Activated B cell treated with CpG ODN at 0.5 μM for 24 hours (primary cell): ENCODE measurements at places on chromosomes 5 and 9.

GRCh38 chr5:178418471-178419010 lies 171.7 kb downstream of the COL23A1 start:
- H3K27me3 ChIP-seq = peaks cover 8% of the 10 kb centered on the region
- H3K4me3 ChIP-seq = no peak overlapping the region
- H3K4me1 ChIP-seq = no peaks in the 10 kb centered on the region
- H3K27ac ChIP-seq = no peak overlapping the region
- no peaks in the 10 kb centered on the region for H3K36me3 ChIP-seq

- DNase-seq = no peak
- H3K4me1 ChIP-seq = peaks cover 32% of the 10 kb centered on the region
- peaks cover 38% of the 10 kb centered on the region for H3K36me3 ChIP-seq
- no peak overlapping the region for H3K27ac ChIP-seq
- H3K27me3 ChIP-seq = no peaks in the 10 kb centered on the region
- H3K4me3 ChIP-seq = no peak overlapping the region
Measured at GRCh38 chr5:87282269-87282668, 14.6 kb downstream of the RASA1 start.

- H3K27me3 ChIP-seq = peaks cover 2% of the 10 kb centered on the region
- H3K27ac ChIP-seq = no peak overlapping the region
- no peak for DNase-seq
- H3K36me3 ChIP-seq = no peaks in the 10 kb centered on the region
- no peaks in the 10 kb centered on the region for H3K4me1 ChIP-seq
- H3K4me3 ChIP-seq = no peak overlapping the region
Measured at GRCh38 chr9:116124472-116125040, 29.0 kb upstream of the PAPPA start.

DNA sequence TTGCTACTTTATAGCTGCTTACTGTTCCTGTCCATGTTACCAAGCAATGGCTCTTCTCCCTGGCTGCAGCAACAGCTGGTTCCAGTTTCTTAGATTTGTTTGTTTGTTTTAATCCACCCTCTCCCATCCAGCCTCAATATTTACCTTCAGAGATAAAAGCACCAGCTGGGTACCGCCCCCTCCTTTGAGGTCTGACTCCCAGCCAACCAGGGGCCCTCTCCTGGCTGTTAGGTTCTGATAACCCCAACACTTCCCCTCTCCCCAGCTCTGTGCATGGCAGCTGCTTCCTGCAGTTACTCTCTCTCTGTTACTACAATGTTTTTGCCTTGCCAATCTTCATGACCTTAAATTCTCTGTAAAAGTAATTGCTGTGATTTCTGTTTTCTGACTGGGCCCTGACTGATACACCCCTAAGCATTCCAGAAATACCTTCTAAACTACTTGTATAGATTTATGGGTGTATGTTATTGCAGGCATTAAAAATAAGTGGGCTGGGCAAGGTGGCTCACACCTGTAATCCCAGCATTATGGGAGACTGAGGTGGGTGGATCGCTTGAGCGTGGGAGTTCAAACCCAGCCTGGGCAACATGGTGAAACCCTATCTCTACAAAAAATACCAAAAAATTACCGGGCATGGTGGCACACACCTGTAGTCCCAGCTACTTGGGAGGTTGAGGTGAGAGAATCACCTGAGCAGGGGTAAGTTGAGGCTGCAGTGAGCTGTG lies 2.6 kb upstream of the GCNT1 start:
- H3K27me3 ChIP-seq = no peaks in the 10 kb centered on the region
- no peaks in the 10 kb centered on the region for H3K36me3 ChIP-seq
- H3K27ac ChIP-seq = peak overlapping the region; percentile 6
- peaks cover 35% of the 10 kb centered on the region for H3K4me1 ChIP-seq
- DNase-seq = no peak

GRCh38 chr5:131628990-131629389 lies 6.0 kb downstream of the RAPGEF6 start:
- H3K27ac ChIP-seq = peak overlapping the region; percentile 15
- peaks cover 21% of the 10 kb centered on the region for H3K36me3 ChIP-seq
- no peak overlapping the region for H3K4me3 ChIP-seq
- no peaks in the 10 kb centered on the region for H3K27me3 ChIP-seq

GRCh38 chr9:35398651-35399335 lies 91.1 kb upstream of the RUSC2 start:
- no peaks in the 10 kb centered on the region for H3K36me3 ChIP-seq
- no peak overlapping the region for H3K4me3 ChIP-seq
- H3K4me1 ChIP-seq = no peaks in the 10 kb centered on the region
- no peak overlapping the region for H3K27ac ChIP-seq

DNA sequence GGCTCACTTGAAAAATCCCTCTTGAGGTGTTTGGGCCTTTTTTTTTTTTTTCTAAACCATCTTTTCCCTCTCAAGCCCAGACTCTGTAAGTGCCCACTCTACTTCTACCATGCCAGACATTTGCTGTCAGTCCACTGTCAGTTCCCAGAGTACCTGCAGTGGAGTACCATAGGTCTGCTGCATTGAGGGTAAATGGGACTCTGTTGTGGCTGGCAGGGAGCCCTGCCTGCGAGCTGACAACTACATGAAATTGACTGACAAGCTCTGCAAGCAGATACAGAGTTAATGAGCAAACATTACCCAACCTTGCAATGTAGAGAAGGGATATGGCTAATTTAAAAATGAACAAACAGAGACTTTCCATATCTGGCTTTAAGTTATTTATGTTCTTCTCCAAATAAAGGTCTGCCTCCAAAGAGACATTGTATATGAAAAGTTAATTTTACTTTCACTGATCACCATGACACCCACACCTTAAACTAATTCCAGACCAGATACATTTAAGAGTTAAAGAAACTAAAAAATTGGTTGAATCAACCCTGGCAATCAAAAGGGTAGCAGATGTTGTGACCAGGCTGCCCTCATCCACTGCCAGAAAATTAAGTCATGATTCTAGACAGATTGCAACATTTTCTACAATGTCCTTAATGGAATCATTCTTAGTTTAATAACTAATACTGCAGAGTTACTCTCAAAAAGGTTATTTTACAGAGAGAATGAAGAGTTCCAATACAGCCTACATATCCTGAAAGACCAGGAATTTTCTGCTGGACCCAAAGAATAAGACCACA lies 100.4 kb upstream of the PAM start:
- no peak overlapping the region for H3K27ac ChIP-seq
- no peak overlapping the region for H3K4me3 ChIP-seq
- H3K4me1 ChIP-seq = no peaks in the 10 kb centered on the region
- DNase-seq = no peak
- H3K27me3 ChIP-seq = peaks cover 3% of the 10 kb centered on the region

- no peaks in the 10 kb centered on the region for H3K36me3 ChIP-seq
- H3K27ac ChIP-seq = peak overlapping the region; percentile 46
- peaks cover 5% of the 10 kb centered on the region for H3K27me3 ChIP-seq
Measured at GRCh38 chr5:59591162-59591561, 302.4 kb downstream of the PDE4D start.

- peaks cover 5% of the 10 kb centered on the region for H3K27me3 ChIP-seq
- DNase-seq = no peak
- no peaks in the 10 kb centered on the region for H3K4me1 ChIP-seq
- no peak overlapping the region for H3K4me3 ChIP-seq
- H3K27ac ChIP-seq = no peak overlapping the region
Measured at GRCh38 chr5:17734011-17734410, 99.8 kb downstream of the TAF11L14 start.
